Naive thymus-derived CD4-positive, alpha-beta T cell (primary cell): ENCODE measurements at places on chromosomes 7 and 10.

- H3K4me3 ChIP-seq, result no peak overlapping the region
- H3K27ac ChIP-seq, result no peak overlapping the region
- no peaks in the 10 kb centered on the region for H3K36me3 ChIP-seq
- no peaks in the 10 kb centered on the region for H3K27me3 ChIP-seq
- no peaks in the 10 kb centered on the region for H3K4me1 ChIP-seq
- no peak for DNase-seq
Measured at GRCh38 chr10:117559712-117560111, 17.2 kb downstream of the EMX2 start.

DNA sequence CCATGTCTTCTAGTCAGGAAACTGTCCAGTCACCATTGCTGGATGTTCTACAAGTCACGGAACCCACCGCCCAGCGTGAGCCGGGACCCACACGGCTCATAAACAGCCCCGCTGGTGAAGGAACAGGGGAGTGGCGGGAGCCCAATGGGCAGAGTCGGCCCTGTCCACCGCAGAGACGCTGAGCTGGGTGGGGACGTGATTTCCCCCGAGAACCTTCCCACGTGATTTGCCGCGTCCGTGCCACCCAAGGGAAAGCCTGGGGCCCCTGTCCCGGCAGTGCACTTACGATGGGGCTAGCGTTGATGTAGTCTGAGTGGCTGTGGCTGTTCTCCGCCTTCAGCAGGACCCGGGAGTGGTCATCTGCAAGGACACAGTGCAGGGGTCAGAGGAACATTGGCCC is 266.9 kb downstream of the DNAJB6 start:
- H3K4me1 ChIP-seq, result no peaks in the 10 kb centered on the region
- H3K27ac ChIP-seq, result no peak overlapping the region
- H3K36me3 ChIP-seq, result no peaks in the 10 kb centered on the region
- no peaks in the 10 kb centered on the region for H3K27me3 ChIP-seq
- DNase-seq, result no peak
- no peak overlapping the region for H3K4me3 ChIP-seq

DNA sequence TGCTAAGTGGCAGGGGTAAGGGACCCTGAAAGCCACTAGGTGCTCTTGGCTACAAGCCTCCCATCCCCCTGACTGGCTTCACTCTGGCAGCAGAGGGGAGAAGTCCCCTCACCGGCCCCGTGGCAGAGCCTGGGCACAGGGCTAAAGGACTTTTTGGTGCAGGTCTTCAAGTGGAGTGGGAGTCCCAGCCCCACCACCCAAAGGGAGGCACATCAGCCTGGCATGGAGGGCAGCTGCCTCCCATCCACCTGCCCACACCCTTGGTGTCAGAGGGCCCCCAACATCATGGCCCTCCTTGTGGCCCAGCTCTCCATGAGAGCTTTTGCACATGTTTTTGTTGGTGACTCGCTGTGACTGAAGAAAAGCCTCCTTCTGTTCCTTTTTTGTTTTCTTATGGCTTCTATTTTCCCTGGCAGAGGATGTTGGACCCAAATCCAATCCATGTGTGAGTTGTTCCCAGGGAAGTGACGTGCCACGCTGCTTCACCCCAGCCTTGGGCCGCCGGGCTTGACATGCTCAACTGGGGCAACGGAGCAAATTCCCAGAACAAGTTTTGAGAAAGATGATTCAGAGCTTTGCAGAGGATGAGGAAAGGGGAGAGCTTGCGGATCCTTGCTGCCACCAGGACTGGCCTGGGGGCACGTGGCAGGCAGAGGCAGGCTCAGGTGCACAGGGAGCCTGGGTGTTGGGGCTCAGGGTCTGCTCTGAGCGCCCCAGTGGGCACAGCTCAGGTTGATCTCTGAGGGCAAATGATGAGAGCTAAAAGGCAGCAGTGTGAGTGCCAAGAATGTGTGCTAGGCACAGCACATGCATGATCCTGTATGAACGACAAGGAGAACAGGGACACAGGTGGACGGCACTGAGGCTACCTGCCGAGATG is 1.9 kb upstream of the AEBP1 start:
- H3K4me1 ChIP-seq, result no peaks in the 10 kb centered on the region
- H3K27me3 ChIP-seq, result no peaks in the 10 kb centered on the region
- DNase-seq, result no peak
- H3K4me3 ChIP-seq, result no peak overlapping the region
- H3K27ac ChIP-seq, result no peak overlapping the region
- no peaks in the 10 kb centered on the region for H3K36me3 ChIP-seq

DNA sequence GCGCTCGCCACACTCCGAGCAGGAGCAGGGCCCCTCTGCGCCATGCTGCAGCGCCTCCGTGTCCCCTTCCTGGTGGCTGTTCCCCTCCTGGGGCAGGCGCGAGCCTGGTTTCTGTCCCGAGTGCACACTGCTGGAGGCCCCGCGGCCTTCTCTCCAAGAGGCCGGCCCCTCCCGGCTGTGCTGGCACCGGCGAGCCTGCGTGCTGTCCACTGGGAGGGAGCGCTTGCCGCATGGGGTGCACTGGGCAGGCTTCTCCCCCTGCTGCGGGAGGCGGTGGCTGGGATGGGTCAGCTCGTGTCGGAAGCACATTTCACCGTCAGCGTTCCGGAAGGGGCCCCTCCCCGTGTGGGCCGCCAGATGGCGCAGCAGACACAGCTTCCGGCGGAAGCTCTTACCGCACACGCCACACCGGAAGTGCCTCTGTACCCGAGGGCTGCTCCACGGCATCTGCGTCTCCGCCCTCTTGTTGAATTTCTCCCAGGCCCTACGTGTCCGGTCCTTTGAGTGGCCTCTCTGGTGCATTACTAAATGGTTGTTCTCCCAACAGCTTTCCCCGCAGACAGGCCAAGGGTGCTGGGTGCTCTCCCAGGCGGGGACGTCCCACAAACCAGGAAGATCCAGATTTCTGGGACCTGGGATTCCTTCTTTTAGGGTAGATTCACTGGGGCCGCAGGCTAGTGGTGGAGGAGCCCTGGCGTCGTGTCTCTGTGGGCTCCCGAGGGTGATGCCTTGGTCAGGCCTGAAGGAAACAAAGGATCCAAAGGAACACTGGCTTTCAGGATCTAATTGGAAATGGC is 18.7 kb downstream of the ZNF786 start:
- DNase-seq, result peak; percentile 40
- H3K4me1 ChIP-seq, result no peaks in the 10 kb centered on the region
- no peak overlapping the region for H3K4me3 ChIP-seq
- peaks cover 6% of the 10 kb centered on the region for H3K36me3 ChIP-seq
- peak overlapping the region; percentile 58 for H3K27ac ChIP-seq

- no peaks in the 10 kb centered on the region for H3K27me3 ChIP-seq
- DNase-seq, result no peak
- H3K4me3 ChIP-seq, result no peak overlapping the region
- H3K27ac ChIP-seq, result no peak overlapping the region
Measured at GRCh38 chr7:77550586-77550985, 13.5 kb downstream of the PTPN12 start.

- H3K4me1 ChIP-seq, result no peaks in the 10 kb centered on the region
- no peaks in the 10 kb centered on the region for H3K27me3 ChIP-seq
- H3K27ac ChIP-seq, result no peak overlapping the region
- no peak overlapping the region for H3K4me3 ChIP-seq
- no peaks in the 10 kb centered on the region for H3K36me3 ChIP-seq
Measured at GRCh38 chr7:45718464-45719330, 144.5 kb downstream of the ADCY1 start.

DNA sequence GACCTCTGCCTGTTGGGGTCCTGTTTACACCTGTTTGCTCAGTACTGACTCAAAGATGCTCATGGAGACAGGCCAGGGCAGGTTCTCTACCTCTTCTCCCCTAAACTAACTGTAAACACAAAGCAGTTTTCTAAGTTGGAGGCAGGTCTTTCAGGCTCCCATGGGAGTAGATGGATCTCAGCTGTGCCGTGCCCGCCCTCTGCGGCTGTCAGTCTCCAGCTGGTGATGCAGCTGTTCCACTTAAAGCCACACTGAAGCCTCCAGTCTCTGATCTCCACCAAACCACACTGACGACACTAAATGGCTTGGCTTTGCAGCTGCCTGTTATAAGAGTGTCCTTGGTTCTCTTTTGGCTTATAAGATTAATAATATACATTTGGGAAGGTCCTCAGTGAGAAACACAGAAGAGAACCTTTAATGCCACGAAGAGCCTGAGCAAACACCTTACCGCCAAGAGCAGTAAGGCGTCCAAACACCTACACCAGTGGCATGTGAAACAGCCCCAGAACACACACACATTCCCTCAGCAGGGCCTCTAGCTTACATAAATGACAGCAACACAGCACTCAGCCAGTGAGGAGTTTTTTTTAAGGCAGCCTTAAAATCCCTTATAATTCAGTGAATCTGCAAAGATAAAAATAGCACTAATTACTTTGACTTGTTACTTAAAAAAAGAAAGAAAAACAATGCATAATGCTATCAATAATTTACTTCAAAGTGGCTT is 60.4 kb upstream of the KCNIP2 start:
- no peak for DNase-seq
- no peak overlapping the region for H3K4me3 ChIP-seq
- no peaks in the 10 kb centered on the region for H3K27me3 ChIP-seq
- H3K36me3 ChIP-seq, result no peaks in the 10 kb centered on the region
- no peaks in the 10 kb centered on the region for H3K4me1 ChIP-seq
- H3K27ac ChIP-seq, result no peak overlapping the region

GRCh38 chr7:70579397-70580097 is 552.4 kb upstream of the GALNT17 start:
- no peaks in the 10 kb centered on the region for H3K4me1 ChIP-seq
- H3K36me3 ChIP-seq, result no peaks in the 10 kb centered on the region
- no peak for DNase-seq
- no peaks in the 10 kb centered on the region for H3K27me3 ChIP-seq
- H3K4me3 ChIP-seq, result no peak overlapping the region

DNA sequence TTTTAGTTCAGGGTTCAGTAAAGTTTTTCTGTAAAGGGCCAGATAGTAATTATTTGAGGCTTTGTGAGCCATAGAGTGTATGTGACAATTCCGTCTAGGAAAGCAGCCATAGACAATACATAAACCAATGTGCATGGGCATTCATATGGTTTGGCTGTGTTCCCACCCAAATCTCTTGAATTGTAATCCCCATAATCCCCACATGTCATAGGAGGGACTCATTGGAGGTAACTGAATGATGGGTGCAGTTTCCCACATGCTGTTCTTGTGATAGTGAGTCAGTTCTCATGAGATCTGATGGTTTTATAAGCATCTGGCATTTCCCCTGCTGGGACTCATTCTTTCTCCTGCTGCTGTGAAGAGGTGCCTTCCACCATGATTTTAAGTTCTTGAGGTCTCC is 29.9 kb downstream of the SEC61G start:
- no peaks in the 10 kb centered on the region for H3K27me3 ChIP-seq
- no peaks in the 10 kb centered on the region for H3K4me1 ChIP-seq
- no peak overlapping the region for H3K27ac ChIP-seq
- no peak for DNase-seq

- no peaks in the 10 kb centered on the region for H3K27me3 ChIP-seq
- no peaks in the 10 kb centered on the region for H3K36me3 ChIP-seq
- H3K4me1 ChIP-seq, result no peaks in the 10 kb centered on the region
- H3K4me3 ChIP-seq, result no peak overlapping the region
- no peak overlapping the region for H3K27ac ChIP-seq
Measured at GRCh38 chr10:19817231-19817933, 1.1 kb downstream of the PLXDC2 start.

- no peak for DNase-seq
- H3K4me3 ChIP-seq, result no peak overlapping the region
- H3K36me3 ChIP-seq, result no peaks in the 10 kb centered on the region
Measured at GRCh38 chr7:23654508-23654907, 25.5 kb upstream of the FAM221A start.

DNA sequence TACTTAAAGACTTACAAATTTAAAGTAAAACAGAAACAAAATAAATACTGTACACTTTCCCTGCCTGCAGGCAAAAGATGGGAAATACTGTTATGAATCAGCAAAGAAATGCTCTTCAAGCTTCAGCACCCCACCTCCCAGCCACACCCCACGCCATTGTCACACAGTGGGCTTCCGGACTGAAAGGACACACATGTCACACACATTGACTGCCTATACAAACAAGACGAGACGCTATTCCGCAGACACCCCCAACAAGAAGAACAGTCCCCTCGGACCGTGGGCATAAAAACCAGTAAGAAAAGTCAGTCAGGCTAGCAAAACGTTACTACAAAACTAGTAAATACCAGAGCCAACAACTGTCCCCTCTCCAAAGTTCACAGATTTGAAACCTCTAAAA is 22.2 kb upstream of the PARP12 start:
- H3K27ac ChIP-seq, result peak overlapping the region; percentile 11
- no peaks in the 10 kb centered on the region for H3K27me3 ChIP-seq
- peaks cover 16% of the 10 kb centered on the region for H3K4me1 ChIP-seq
- H3K36me3 ChIP-seq, result no peaks in the 10 kb centered on the region
- H3K4me3 ChIP-seq, result no peak overlapping the region
- no peak for DNase-seq

DNA sequence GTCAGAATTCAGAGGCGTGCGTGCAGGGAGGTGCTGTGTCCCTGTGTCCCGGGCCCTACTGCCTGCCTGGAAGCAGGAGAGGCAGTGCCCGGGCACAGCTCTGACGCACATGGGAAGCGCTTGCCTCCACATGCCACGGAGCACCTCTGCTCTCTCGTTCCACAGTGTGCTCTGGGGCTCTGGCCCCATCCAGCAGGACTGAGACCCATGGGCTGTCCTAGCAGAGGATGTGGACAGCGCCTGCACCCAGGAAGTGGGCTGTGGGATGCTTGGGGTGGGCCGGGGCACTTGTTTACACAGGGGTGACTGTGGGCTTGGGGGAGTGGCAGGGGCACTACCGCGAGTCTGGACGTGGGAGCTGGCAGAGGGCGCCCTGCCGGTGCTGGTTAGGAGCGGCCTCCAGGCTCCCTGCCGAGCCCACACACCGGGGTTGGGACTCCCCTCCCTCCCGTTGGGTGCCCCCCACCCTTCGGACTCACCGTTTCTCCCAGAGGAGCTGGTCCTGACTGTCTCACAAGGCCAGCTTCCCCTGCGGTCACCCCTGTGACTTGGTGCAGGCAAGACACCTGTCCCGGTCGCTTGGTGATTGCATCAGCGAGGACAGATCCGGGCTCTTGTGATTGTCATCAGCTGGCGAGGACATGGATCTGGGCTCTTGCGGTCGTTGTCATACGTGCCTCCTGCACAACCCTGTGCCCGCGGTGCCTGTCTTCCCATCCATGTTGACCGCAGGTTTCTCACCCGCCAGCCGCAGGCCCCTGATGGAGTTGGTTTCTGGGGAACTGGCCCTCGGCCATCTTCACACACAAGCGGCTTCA is 83.1 kb downstream of the NKX6-2 start:
- no peaks in the 10 kb centered on the region for H3K4me1 ChIP-seq
- no peak overlapping the region for H3K4me3 ChIP-seq
- DNase-seq, result no peak
- H3K27ac ChIP-seq, result no peak overlapping the region
- H3K36me3 ChIP-seq, result no peaks in the 10 kb centered on the region

- H3K27ac ChIP-seq, result no peak overlapping the region
- H3K4me3 ChIP-seq, result no peak overlapping the region
- H3K4me1 ChIP-seq, result no peaks in the 10 kb centered on the region
Measured at GRCh38 chr7:120070201-120070600, 202.8 kb upstream of the KCND2 start.

GRCh38 chr7:151316896-151317295 is 24.7 kb upstream of the NUB1 start:
- H3K4me3 ChIP-seq, result no peak overlapping the region
- H3K4me1 ChIP-seq, result no peaks in the 10 kb centered on the region
- DNase-seq, result no peak
- no peak overlapping the region for H3K27ac ChIP-seq
- no peaks in the 10 kb centered on the region for H3K36me3 ChIP-seq
